ENCODE measurements at places on chromosomes 13 and 19.

- no peak for DNase-seq
These were observed 863 bp downstream of the ANKRD10 start for GRCh38 chr13:110914081-110914330.

DNA sequence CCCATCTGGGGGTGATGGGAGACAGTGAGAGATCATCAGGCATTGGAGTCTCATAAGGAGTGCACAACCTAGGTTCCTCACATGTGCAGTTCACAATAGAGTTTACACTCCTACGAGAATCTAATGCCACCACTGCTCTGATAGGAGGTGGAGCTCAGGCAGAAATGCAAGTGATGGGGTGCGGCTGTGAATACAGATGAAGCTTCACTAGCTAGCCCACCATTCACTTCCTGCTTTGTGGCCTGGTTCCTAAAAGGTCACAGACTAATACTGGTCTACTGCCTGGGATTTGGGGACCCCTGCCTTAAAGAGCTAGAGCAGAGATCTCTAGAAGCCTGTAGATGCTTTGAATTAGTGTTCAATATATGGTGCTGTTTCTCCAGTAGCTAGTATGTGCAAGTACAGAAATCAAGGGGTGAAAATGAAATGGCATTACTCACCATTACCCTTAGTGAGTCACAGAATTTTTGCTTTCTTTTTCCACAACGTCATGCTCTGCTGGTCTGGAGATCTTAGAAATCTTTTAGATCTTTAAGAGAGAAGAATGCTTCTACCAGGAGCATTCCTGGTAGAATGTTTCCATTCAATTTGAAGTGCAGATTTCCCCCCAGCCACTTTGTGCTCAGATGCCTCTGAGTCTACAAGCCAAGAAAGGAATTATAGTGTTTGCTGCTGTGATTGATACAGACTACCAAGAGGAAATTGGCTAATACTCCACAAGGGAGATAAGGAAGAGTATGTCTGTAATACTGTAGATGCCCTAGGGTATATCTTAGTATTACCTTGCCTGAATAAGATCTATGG lies 2301.2 kb downstream of the PCDH9 start:
- DNase-seq: no peak

- DNase-seq: no peak
These were observed 145.5 kb upstream of the MAB21L1 start for GRCh38 chr13:35621989-35622388.

GRCh38 chr19:2476451-2477140 lies 669 bp downstream of the GADD45B start:
- DNase-seq: peak; percentile 91

DNA sequence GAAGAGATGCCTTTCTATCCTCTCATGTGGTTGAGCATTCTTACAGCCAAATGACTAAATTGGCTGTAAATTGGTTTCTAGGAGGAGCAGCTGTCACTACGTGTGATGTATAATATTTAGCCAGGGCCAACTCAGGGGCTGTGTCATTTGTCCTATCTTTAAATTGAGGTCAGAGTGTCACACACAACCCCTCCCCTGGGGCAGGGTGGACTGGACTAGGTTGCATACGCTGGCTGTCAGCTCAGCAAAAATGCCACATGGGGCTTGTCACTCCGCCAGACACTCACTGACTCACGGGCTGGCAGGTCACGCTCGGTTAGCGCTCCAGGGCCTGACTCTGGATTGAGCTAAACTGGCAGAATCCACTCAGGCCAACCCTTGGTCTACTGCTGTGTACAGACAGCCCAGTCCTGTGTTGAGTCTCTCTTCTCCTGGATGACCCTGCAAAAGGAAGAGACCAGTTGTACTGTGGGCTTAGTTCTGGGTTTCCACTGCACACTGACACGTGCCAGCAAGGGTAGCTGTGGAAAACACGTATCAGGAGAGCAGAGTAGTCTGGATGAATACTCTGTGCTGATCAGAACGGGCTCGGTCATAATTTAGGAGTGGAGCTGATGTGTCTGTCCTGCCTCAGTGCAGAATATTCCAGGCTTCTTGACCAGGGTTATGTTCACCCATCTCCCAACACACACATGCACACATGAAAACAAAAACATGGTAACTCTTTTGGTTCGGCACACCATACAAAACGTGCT lies 29.1 kb downstream of the SHISA2 start:
- DNase-seq: no peak
